Activated CD8-positive, alpha-beta memory T cell treated with anti-CD3 and anti-CD28 coated beads, Interleukin-2, amount 50 U/mL, for 4 hours (primary cell): ENCODE measurements at places on chromosomes 7 and 10.

DNA sequence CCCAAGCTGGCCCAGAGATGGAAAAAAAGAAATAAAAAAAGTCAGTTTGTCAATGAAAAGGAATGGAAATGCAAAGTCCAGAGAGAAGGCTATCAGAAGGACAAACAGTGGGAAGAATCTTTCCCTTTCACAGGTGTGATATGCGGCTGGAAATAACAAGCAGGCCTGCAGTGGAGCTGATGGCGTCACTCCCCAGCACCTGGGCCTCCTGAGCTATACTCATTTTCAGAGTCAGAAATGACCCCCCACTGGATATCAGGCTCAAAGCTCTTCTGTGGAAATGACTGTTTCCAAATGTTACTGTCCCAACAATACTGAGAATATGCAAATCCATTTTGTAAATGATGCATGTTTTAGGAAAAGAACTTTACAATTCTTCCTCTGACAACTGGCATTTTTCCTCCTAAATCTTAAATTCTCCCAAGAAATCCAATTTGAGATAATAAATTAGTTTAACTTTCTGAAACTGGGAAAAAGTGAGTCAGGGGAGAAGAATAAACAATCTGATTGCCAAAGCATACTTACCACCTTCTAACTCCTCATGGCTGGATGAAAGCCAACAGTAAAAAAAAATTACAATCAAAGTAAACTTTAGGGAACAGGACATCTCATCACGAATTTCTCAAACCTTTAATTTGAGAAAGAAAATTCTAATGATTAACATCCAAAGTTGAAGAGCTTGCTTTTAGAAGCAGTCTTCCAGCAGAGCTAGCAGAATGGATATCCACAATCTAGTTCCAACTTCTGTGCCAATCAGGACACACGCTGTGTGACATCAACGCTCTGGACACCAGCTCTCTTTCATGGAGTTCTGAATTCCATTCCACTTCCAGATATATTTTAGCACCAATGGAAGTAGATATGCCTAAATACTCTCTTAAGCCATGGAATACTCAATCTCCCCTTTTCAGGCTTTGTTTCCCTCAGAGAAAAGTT lies 5.3 kb upstream of the CUZD1 start:
- no peak for DNase-seq

GRCh38 chr10:128843972-128844371 lies 623.1 kb upstream of the MGMT start:
- no peak for DNase-seq

DNA sequence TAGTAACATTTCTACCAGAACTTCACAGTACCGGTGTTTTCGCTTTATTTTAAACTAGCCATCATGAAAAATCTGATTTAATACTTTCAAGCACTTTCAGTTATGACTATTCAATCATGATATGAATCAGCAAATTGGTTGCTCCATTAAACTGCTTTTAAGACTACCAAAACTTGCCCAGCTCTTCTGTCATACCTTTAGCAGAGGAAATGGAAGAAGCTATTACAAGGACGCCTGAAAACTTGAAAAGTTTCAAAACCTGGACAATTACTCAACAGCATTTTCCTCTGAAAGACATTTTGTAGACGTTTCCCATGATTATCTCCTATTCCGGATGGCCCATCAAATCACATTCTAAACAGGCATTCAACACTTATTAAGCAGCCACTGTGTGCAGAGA lies 2.0 kb downstream of the JAZF1 start:
- DNase-seq, result no peak

DNA sequence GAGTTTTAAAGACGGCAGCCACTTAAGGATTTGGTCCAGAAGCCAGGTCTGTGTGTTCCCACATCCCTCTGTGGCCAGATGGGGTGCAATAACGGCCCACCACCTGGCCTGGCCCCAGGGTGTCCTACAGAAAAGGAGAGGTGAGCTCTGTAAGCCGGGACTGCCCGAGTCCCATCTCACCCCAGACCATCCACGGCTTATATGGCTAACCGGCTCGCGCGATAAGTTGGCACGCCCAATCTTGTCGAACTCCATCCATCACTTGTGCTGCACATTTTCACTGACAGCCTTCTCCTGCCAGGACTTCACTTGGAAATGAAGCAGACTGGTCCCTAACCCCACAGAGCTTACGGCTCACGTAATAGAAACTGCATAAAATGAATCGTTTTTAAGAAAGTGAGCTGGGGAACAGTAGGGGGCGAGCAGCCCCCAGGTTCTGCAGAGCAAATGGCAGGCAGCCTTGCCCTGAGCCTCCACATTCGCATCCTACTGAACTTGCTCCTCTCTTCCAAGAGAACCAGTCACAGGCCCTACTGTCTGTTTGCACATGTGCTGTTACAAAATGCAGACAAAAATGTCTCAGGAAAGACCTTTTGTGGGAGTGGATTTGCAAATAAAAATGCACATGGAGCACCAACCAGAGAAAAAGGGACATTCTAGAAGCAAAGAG lies 98.2 kb downstream of the TNS3 start:
- DNase-seq, result no peak

- no peak for DNase-seq
Observed at GRCh38 chr10:33100781-33101391, 142.9 kb upstream of the ITGB1 start.

GRCh38 chr7:122743211-122743610 lies 40.5 kb upstream of the RNF148 start:
- DNase-seq, result no peak

- no peak for DNase-seq
Observed at GRCh38 chr10:120562956-120563355, 105.9 kb downstream of the PLPP4 start.

DNA sequence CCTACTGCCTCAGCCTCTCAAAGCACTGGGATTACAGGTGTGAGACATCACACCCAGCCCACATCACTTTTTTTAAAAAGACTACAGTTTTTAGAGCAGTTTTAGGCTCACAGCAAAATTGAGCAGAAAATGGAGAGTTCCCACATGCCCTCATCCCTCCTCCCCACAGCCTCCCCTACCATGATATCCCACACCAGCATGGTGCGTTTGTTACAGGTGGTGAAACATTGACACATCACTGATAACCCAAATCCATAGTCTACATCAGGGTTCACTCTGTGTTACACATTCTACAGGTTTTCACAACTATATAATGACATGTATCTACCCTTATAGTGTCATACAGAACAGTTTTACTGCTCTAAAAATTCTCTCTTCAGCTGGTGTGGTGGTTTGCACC lies 24.3 kb upstream of the TOMM7 start:
- DNase-seq, result no peak

- no peak for DNase-seq
Observed at GRCh38 chr10:74186678-74187077, 35.7 kb downstream of the ADK start.

GRCh38 chr10:72085864-72086465 lies 2.4 kb downstream of the SPOCK2 start:
- DNase-seq, result no peak

DNA sequence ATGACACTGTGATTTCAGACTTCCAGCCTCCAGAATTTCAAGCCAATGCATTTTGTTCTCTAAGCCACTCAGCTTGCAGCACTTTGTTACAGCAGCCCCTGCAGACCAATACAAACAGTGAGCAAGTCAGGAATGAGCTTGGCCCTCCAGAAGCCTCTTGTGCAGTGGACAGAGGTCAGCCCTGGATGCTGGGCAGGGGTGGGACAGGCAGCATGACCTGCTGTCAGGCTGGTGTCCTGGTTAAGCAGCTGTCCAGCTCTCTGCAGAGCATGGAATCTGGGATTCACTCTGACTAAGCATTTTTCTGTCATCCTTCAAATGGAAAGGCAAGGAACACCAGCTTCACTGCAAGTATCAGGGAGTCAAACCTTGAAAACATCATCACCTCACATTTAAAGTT lies 85.5 kb upstream of the GDF10 start:
- DNase-seq, result no peak

GRCh38 chr7:157874870-157875229 lies 538.0 kb downstream of the DNAJB6 start:
- no peak for DNase-seq

GRCh38 chr10:92695679-92696605 lies 6.2 kb downstream of the HHEX start:
- no peak for DNase-seq

DNA sequence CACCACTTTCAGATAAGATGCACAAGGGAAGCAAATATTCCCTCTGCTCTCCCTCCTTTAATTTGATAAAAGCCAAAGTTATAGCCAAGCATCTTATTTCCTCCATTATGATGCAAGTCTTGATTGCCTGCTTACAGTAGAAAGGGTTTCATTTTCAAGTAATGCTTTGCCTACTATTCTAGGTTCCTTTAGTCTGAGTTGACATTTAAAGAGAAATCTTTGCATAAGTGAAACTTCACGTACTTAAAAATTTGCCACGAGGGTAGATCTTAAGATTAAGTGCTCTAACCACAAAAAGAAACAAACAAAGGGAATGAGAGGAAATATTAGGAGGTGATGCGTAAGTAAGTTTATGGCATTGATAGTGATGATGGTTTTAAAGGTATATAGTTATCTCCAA lies 78.1 kb upstream of the VWDE start:
- DNase-seq, result no peak

- no peak for DNase-seq
Observed at GRCh38 chr7:121404348-121404747, 8.2 kb upstream of the FAM3C start.

GRCh38 chr7:235576-236395 lies 43.4 kb downstream of the FAM20C start:
- no peak for DNase-seq

GRCh38 chr10:120022357-120022756 lies 129.8 kb downstream of the SEC23IP start:
- no peak for DNase-seq

DNA sequence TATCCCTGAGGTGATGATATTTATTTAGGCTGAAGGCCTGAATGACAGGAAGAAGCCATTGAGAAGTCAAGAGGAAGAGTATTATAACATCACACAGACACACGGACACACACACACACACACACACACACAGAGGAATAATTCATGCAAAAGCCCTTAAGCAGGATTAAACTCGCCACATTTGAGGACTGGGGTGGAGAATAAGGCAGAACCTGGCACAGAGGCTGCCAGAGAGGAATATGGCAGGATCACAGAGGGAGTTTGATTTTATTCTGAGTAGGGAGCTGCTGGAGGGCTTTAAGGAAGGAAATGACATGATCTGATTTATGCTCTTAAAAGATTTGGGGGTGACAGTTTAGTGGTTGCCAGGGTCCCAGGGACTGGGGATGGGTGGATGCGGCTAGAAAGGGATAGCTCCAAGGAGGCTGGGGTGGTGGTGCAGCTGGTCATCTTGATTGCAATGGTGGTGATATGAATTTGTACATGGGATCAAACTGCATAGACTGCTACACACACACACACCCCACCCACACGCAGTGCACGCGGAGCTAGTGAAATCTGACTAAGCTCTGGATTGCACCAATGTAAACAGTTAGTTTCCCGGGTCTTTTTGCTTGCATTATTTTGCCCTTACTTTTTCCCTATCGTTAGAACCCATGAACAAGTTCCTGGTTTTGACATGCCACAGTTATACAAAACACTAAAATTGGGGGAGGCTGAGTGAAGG lies 11.2 kb downstream of the SMURF1 start:
- DNase-seq, result no peak

DNA sequence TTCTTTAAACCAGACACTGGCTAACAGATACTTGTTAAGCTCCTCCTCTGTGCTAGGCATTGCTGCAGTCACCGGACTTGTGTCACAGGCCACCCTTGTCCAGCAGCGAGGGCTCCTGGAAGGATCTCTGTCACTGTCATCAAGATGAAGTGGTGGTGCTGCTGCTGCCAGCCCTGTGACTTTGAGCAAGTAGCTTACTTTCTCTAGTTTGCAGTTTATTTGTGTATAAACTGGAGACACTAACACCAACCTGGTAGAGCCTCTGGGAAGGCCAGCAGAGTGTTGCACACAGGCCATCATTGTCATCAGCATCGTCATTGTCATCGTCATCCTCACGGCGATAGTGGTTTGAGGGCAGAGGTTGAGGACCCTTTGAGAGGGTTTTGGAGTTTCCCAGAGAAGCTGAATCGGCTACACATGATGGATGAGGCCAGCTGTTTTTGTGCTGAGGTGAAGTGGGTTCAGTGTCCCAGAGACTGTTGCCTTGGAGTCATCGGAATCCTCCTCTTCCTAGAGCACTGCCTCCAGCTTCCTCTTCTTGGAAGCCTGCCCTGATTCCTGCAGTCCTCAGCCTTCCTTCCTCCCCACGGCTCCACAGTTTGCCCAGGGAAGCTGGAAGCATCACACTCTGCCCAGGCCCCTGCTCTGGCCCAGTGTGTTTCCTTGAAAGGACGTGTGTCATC lies 128.4 kb downstream of the GRK5 start:
- DNase-seq, result no peak

GRCh38 chr7:80781146-80781545 lies 137.7 kb downstream of the SEMA3C start:
- DNase-seq, result no peak

- no peak for DNase-seq
Observed at GRCh38 chr10:63115732-63116383, 17.3 kb upstream of the NRBF2 start.

GRCh38 chr7:112001091-112001826 lies 204.9 kb downstream of the DOCK4 start:
- no peak for DNase-seq

DNA sequence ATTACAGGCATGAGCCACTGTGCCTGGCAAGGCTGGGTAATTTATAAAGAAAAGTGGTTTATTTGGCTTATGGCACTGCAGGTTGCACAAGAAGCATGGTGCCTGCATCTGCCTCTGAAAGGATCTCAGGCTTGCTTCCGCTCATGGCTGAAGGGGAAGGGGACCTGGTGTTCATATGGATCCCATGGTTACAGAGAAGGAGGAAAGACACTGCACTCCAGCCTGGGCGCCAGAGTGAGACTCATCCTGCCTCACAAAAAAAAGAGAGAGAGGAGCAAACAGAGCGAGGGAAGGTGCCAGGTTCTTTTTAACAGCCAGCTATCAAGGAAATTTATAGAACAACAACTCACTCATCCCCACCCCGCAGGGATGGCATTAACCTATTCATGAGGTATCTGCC lies 36.2 kb downstream of the HIP1 start:
- DNase-seq, result no peak

DNA sequence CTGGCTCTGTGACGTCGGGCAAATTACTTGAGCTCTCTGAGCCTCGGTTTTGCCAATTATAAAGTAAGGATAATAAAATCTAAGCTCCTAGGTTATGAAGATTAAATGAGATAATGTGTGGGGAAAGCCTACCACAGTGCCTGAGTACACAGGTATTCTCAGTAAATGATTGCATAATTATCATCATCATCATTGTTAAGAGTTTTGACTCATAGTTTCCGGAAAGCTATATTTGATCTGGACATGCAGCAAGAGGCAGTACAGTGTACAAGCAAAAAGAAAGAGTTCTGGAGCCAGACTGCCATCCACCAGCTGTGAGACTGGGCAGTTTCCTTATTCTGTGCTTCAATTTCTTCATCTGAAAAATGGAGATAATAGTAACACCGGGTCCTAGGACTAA lies 155.6 kb upstream of the YAE1 start:
- no peak for DNase-seq

GRCh38 chr7:31310321-31310935 lies 30.1 kb downstream of the NEUROD6 start:
- no peak for DNase-seq

GRCh38 chr10:49844775-49845595 lies 82.9 kb upstream of the OGDHL start:
- no peak for DNase-seq

- no peak for DNase-seq
Observed at GRCh38 chr7:98810153-98810802, 59.5 kb downstream of the TMEM130 start.

- DNase-seq, result no peak
Observed at GRCh38 chr10:102994531-102995295, 76.6 kb downstream of the CNNM2 start.
